ENCODE measurements at places on chromosomes 7 and 10.

DNA sequence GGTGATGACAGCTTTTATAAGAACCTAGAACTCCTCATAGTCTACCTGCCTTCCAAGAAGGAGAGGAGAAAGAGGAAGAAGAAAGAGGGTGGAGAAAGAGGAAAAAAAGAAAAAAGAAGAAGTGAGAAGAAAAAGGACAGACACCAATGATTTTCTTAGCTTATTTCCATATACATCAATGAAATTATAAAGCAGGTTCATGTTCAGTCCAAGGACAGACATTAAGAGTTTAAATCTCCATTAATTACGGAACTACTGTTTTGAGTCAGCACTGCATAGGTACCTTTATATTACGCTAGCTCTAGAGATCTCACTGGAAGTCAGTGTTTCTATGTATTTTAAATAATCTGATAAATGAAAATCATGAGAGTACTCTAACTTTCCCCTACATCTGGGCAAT, 309.0 kb upstream of the HGF start:
- no peak for DNase-seq

DNA sequence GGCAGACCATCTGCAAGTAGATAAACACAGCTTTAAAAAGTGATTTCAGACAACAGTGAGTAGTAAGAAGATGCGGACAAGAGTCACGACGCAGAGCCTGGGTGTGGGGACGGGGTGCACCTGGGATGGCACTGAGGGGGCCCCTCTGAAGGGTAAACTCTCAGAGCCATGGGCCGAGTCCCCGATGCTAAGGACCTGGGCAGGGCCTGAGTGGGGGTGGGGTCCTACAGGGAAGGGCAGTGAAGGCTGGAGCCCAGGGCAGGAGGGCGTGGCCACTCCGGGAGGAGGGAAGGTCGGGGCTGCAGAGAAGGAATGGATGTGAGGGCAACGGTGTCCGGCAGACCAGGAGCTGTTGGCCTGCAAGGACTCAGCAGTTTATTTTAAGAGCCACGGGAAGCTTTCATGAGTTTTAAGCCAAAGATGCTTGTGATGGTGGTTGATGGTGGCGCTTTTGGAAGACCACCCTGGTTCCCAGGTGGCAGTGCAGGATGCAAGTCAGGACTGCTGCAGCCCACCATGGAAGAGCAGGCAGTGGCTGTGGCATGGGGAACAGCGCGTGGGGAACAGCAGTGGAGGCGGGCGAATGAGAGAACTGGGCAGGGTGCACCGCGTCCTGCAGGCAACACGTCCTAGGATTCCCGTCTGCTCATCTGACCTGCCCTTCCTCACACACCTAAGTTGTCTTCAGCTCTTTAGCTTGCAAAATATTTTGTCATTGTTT, 296.8 kb downstream of the DNAJB6 start:
- DNase-seq = no peak

DNA sequence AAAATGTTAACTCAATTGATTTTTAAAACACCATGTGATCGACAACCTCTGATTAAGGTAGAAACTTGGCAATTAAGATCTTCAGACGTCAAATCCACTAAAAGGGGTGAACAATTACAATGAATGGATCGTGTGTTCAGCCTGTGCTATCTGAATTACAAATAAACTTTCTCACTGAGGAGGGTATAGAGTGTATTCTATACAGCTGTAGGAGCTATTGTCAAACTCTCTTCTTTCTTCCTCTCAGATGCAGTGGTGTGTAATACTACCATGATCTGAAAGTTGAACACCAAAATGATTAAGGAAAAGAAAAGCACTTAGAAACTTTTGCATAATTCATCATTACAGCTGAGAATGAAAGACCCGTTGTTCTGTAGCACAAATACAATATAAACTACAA, 32.2 kb upstream of the MACC1 start:
- DNase-seq = no peak

DNA sequence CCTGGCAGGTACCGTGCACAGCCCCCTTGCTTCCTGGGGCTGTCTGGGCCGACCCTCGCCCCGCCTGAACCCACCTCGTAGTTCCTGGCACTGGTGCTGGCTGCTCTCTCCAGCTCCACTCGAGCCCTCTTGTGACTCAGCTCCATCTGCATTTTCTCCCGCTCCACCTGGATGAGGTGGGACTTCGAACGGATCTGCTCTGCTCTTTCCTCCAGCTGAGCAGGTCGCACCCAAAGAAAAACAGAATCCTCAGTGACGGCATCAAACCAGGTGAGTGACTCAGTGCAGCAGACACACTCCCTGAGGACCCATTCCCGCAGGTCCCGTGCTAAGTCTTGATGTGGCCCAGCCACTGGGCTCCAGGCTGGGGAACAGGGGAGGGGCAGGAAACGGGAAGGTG, 7.4 kb downstream of the MAD1L1 start:
- DNase-seq = no peak

DNA sequence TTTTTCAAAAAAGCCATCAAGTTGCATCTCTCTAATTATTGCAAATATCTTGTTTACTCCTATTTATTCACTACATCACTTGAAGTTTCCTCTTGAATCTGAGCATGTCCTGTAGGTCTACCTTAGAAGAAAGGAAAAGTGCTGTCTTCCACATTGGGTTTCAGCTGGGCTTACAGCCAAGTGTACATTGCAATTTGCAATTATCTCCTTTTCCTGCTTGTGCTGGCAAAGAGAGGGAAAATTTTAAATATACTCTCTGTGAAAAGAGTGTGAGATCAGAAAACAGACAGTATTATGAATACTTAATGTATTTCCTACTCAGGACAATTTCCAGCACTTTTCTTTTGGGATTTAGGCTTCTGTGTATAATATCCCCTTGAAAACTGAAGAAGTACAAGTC, 839.7 kb downstream of the CNTNAP2 start:
- DNase-seq = no peak

GRCh38 chr10:18545621-18546305, 105.6 kb downstream of the NSUN6 start:
- DNase-seq = no peak

DNA sequence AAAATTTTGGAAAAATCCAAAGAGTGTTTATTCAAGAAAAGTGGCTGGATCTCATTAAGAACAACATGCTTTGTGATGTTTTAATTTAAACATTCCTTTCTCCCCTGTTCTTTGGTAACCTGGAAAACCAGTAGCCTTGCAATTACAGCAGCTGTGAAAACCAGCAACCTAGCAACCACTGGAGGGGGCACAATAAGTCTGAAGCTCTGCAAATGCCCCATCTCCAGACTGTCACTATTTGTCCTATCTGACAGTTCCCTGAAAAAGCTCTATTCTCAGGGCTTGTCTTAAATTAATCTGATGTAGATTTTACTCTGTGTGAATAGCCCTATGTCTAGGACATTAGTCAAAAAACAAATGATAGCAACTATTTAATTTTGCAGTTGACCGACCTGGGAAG, 137.6 kb upstream of the THSD7A start:
- DNase-seq = no peak

DNA sequence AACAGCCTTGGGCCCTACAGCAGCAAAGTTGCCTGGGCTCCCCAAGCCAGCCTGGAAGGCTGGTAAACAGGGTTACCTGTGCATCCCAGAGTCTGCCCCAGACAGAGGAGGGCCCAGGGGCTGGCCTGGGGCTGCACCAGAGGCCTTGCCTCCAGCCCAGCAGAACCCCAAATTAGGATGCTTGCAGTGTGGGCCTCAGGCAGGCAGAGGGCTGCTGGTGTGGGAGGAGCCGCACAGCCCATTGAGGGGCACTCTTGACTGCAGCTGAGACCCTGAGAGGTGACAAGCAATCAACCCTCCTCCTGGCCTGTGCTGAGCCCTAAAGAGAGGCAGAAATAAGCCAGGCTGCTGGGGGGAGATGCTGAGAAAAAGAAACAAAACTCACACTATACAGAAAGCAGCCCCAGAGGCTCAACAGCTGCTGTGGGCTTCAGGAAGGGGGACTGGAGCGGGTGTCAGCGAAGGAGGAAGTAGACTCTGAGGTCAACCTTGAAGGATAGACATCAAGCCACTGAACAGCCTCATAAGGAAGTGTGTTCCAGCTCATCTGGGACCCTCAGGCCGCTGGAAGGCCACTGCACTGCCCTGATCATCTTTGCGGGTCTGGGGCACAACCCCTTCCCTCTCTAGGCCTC, 6.6 kb downstream of the AIFM2 start:
- no peak for DNase-seq

DNA sequence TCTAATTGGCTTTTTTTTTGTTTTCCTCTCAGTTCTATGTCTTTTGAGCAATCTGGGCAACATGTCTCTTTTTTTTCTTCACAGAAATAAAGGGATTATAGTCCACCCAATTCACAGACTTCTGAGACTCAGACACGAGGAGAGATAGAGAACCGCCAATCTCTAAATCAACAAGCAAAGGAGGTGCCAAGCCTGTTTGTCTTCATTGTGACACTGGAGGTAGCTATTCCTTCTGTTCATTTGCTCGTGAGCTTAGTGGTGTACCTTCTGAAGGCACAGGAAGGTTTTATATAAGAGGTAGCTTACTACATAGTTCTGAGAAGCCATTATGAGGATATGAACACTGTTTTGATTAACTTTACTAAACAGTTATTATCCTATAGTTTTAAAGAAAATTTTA, 6.1 kb downstream of the EPHB6 start:
- no peak for DNase-seq

DNA sequence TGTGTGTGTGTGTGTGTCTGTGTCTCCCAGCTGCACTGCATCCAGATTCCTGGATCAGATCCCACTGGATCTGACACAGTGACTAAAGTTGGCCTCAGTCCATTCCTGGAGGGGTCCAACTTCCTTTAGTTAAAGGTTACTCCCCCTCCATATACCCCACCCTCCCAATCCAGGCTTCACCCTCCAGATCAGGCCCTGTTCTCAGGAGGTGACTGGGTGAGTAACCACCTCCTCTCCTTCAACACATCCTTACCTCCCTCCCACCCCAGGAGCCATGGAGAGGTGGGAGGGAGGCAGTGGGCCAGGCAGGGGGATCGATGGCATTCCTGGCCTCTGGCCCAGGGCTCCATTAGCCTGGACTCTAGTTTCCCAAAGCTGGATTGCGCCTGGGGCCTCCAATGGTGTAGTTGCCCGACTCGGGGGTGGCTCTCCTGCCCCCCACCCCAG, 11.3 kb downstream of the KCNIP2 start:
- no peak for DNase-seq

- DNase-seq = no peak
These were observed 216.8 kb upstream of the CCDC6 start for GRCh38 chr10:60123172-60123571.

- DNase-seq = no peak
These were observed 63.1 kb upstream of the ADRB1 start for GRCh38 chr10:113980408-113981087.

GRCh38 chr7:106225856-106226255, 58.9 kb downstream of the NAMPT start:
- no peak for DNase-seq

DNA sequence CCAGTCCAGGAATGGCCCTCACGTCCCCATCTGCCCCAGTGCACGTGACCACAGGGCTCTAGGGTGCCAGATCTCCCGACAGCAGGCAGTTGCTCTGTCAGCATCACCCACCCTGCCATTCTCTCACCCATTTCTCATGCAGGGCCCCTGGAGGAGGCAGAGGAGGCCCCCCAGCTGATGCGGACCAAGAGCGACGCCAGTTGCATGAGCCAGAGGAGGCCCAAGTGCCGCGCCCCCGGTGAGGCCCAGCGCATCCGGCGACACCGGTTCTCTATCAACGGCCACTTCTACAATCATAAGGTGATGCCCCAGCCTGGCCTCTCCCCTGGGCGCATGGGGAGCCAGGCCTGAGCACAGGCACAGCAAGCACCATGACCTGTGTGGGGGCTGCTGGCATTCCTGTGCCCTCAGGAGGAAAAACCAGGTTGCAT, 6.1 kb upstream of the DEPP1 start:
- no peak for DNase-seq

DNA sequence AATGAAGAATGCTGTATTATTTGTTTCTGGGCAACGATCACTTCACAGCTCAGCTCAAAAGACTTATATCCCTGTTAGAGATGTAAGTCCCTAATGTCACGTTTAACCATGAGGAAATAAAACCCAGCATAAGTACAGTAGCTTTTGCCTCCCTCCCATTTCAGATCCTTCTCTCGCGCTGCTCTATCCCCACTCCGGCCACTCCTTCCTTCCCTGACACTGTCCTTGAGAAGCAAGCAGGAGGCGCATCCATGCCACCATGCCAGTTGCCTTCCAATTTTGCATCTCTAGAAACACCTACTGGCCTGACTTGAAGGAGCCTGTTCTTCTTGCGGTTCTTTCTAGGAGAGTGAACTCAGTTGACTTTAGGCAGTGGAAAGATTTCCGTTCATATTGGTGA, 1.2 kb downstream of the FAM180A start:
- DNase-seq = no peak

- DNase-seq = no peak
These were observed 35.2 kb upstream of the NUB1 start for GRCh38 chr7:151306374-151306773.

- DNase-seq = no peak
These were observed 18.4 kb upstream of the MAP3K8 start for GRCh38 chr10:30415593-30415992.

DNA sequence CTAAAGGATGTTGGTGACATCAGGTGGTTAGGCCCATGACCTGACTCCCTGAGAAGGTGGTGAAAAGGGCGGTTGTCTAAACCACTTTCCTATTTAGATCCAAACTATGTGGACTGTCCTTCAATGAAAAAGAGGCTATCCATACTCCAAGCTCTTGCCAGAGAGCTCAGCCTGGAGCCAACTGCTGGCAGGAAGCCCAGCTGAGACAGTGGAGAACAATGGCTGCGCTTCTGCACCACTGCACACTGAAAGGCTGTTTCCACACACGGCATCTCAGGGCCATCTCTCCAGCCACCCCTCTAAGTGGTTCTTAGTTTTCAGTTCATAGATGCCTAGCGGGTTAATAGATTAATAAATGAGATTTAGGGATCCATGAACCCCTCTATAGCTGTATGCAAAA, 488.8 kb upstream of the ZMIZ1 start:
- no peak for DNase-seq

- no peak for DNase-seq
These were observed 148.0 kb downstream of the BICC1 start for GRCh38 chr10:58660575-58661255.

DNA sequence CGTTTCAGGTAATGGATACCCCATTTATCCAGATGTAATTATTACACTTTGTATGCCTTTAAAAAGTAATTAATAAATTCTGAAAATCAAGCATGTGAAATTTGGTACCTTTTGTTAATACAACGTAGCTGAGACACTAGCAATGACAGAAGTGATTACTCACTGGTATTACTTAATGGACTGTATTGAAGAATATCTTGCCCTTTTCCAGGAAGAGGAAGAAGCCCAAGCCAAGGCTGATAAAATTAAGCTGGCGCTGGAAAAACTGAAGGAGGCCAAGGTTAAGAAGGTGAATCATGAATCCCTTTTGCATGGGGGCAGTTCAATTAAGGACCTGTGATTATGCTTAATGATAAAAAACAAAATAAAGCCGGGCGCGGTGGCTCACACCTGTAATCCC, 64.8 kb downstream of the APBB1IP start:
- DNase-seq = no peak

GRCh38 chr7:2660359-2661095, 27.5 kb upstream of the AMZ1 start:
- DNase-seq = no peak

- no peak for DNase-seq
These were observed 38.6 kb upstream of the NCAPG2 start for GRCh38 chr7:158743219-158743618.

- no peak for DNase-seq
These were observed 61.5 kb downstream of the KCND2 start for GRCh38 chr7:120334475-120334874.
